ENCODE measurements at places on chromosomes 5 and 9.

DNA sequence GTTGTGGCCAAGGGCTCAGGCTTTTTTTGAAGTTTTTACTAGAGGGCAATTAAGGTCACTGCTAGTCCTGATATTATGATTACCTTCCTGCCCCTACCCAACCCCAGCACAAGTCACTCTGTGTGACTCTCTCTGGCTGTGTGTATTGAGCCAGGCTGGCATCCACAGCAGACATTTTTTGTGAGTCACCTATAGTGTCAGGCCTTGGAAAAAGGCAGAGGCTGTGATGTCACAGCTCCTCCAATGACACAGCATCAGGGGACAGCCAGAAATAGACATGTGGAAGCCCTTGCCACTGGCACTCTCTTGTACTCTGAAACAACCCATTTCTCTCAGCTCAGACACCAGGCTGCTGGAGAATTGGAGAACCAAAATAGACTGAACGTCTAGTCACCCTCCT is 145.4 kb downstream of the NMUR2 start:
- no peak for DNase-seq

GRCh38 chr9:107973451-107973850 is 483.9 kb upstream of the KLF4 start:
- DNase-seq, result no peak

DNA sequence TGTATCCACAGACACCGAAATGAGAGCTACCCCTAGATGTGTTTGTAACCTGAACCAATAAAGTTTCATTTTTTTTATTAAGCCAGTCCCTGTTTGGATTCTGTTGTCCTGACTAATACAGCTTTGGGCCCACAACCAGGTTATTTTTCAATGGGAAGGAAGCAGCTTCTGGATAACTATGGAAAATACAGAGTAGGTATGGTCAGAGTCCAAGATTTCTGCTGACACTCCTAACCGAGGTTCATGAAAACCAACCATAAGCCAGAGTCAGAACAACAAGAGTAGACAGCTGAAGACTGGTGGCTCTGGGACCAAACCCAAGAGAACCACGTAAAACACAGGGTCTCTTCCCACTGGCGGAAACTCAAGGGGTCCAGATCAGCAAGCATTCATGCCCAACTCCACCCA is 10.8 kb downstream of the KLF9 start:
- DNase-seq, result no peak

DNA sequence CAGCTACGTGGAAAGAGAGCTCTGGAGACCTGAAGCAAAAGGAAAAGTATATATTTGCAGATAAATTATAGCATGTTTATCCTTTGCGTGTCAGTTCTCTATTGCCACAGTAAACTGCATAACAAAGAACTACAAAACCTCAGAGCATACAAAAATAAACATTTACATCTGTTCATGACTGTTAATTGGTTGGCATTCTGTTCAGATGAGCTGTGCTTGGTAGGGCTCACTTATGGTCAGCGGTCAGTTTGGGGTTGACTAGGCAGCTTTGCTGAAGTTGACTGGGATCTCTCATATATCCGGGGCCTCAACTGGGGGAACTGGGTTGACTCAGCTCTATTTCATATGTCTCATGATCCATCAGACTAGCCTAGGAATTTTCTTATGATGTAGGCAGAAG is 257.7 kb downstream of the TLE1 start:
- DNase-seq, result no peak

GRCh38 chr5:77328930-77329647 is 118.6 kb downstream of the PDE8B start:
- no peak for DNase-seq

DNA sequence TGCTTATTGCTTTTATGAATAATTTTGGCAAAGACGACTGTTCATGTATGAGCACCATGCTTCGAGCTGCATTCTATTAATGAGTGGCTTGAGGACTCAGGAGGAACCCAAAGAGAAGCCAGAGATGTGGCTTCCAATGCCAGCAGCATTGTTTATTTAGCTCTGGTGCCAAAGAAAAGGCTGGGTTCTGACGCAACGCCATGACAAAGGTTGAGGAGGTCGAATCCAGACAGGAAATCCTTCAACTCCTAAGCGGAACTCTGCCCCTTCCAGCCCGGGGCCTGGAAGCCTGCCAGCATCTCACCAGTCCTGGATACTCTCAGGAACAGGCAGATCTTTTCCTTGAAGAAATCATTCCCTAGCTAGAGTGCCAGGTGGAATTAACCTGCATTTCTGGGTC is 104.4 kb downstream of the ARHGAP26 start:
- no peak for DNase-seq

DNA sequence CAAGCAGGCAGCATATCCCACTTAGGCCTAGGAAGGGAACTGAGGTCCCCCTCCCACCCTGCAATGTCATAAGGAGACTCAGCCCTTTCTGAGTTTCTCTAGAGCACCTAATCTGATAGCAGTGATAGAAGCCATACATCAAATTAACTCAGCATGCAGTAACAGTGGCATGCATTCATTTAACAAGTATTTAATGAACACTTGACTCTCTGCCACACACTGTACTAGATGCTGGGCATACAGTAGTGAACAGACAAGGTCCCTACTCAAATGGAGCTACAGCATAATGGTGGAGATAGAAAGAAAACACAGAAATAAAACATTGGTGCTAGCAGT is 58.6 kb downstream of the SLC22A5 start:
- DNase-seq, result no peak

DNA sequence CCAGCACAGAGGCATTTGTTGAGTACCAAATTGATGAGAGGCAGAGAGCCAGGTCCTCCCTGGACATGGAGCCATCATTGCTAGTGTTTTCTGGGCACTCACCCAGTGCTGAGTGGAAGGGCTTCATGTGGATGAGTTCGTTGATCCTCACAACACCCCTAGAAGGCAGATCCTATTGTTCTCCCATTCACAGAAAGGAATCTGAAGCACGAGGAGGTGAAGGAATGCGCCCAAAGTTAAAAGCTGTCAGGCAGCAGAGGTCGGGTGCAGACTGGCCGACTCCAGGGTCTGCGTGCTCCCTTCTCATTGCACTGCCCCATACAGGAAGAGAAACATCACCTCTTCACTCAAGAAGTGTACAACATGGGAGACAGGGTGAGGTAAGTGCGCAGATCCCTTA is 153.5 kb upstream of the TNPO1 start:
- no peak for DNase-seq

DNA sequence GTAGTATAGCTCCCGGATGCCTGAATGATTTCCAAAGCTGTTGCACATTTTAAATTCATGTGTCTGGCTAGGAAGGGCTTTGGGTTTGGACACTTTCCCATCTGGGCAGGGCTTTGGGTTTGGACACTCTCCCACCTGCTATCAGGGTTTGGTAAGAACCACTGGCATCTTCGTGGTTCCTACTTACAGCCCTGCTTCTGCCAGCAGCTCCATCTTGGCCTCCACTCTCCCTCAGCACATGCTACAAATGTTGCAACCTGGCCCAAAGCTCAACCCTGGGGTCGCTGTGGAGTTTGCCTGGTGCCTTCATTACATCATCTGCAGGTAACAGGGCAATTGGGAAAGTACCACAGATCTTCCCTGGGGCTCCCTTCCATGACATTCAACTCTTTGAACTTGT is 3.5 kb downstream of the TMCO6 start:
- no peak for DNase-seq

- no peak for DNase-seq
These were observed 341.0 kb upstream of the PANK3 start for GRCh38 chr5:168920019-168920810.
